ENCODE measurements at places on chromosomes 4 and X. TPM values are rescaled to one million over a fixed set of nuclear protein-coding genes. Genes with fewer than 3 reads are reported as not detected.

- no peak for DNase-seq
Observed at GRCh38 chr4:7073526-7074390, 5.9 kb upstream of the GRPEL1 start.

- no peak for DNase-seq
Observed at GRCh38 chrX:130623518-130623917, 221.7 kb downstream of the RBMX2 start.

GRCh38 chr4:147793569-147794313 lies 61.9 kb downstream of the ARHGAP10 start:
- DNase-seq: no peak

ENPEP gene
- 4.1 TPM for total RNA-seq

MAPK10 gene
- total RNA-seq: 4.1 TPM

F11 gene
- total RNA-seq: not detected

TNMD gene
- total RNA-seq: 0.19 TPM

OPN1MW gene
- total RNA-seq: not detected

MAGEA9B gene
- total RNA-seq: not detected

All from Right ventricle myocardium inferior (tissue), 1 donor.